HTR-8/SVneo (cell line): ENCODE measurements at places on chromosomes 1 and 21.
A peak's percentile ranks its signal among the peaks of the same experiment; 100 is the strongest.

GRCh38 chr1:115793162-115793561 is 24.6 kb upstream of the CASQ2 start:
- no peak for DNase-seq

- no peak for DNase-seq
Observed at GRCh38 chr1:101314244-101314643, 77.4 kb downstream of the S1PR1 start.

DNA sequence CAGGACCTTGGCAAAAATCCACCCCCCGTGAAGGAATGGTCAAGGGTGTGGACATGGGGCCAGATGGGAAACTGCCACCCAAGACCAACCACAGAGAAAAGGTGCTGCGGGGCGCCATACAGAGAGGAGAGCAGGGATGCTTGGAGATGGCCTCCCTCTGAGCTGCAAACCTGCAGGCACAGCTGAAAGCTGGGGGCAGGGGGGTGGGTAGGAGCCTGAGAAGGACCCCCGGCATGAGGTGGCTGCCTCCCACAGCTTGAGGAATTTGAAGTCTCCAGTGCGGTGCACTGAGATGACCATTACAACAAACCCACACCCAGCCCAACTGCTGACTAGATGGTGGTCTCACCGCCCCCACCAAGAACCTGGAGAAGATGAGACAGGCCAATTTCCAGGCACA is 84.8 kb downstream of the WDR4 start:
- DNase-seq = no peak

DNA sequence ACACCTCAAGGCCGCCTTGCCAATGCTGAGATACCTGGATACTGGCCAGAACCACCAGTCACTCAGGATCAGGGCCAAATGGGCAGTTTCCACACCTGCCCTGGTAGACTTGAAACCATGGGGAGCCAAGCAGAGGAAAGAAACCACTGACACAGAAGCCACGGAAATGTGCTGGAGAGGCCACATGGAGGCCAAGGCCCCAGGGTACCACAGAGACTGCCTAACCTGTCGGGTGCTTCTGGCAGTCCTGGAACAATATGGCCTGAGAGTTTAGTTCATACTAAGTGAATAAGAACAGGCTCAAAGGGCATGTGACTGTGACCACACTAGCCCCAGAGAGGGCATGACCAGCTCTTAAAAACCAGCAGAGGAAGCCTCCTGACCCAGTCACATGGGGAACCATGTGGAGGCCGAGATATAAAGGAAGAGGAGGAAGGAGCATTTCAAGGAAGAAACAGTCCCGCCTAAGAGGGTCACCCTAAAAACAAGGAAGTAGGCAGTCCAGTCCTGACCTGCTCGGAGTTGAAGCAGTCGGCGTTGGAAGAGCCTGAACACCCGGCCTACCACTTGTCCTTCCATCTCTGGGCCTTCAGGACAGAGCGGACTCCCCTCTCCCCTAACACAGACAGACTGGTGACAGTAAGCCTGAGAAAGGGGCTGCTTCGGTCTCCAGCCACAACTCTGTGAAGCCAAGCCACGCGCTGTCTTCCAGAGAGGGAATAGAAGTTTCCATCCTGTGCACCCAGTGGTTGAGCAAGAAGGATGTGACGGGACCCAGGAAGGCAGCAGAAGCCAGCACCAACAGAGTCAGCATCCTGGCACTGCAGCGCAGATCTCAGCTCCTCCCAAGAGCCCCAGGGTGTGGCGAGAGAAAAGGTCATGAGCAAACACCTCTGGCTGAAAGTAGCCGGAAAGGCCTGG is at the start of gene DENND2D:
Gene DENND2D (minus strand): TSS at position 766 of the 921 bp plus-strand sequence. CDS start 187 bp downstream, at position 579.
- no peak for DNase-seq

DNA sequence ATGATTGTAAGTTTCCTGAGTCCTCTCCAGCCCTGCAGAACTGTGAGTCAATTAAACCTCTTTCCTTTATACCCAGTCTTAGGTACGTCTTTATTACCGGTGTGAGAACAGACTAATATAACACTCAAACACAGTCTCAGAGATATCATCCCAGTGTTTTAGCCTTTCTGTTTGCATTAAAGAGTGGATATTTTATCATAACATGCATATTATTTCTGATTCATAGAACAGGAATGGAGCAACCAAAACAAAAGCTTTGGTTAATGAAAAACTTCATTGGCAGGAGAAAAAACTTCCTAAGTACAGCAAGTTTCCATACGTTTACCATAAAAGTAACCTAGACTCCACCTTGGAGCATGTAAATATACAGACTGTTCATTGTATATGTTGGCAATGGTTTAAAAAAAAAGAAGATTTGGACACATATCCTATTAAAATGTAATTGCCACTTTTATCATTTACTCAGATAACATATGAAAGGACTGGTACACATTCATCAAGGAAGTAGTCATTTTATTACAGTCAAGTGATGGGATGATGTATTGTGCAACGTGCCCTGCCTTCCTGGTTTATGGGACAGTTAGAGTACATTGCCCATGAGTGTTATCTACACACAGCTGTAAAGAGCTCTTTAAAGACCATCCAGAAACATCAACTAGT is 144.8 kb downstream of the ETS2 start:
- no peak for DNase-seq

DNA sequence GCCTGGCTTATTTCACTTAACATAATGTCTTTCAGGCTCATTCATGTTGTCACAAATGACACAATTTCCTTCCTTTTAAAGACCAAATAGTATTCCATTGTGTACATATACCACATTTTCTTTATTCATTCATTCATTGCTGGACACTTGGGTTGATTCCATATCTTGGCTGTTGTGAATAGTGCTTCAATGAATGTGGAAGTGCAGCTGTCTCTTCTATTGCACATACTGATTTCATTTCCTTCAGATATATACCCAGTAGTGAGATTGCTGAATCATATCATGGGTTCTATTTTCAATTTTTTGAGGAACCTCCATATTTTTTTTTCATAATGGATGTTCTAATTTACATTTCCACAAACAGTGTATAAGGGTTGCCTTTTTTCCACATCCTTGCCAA is 38.6 kb upstream of the WLS start:
- no peak for DNase-seq

DNA sequence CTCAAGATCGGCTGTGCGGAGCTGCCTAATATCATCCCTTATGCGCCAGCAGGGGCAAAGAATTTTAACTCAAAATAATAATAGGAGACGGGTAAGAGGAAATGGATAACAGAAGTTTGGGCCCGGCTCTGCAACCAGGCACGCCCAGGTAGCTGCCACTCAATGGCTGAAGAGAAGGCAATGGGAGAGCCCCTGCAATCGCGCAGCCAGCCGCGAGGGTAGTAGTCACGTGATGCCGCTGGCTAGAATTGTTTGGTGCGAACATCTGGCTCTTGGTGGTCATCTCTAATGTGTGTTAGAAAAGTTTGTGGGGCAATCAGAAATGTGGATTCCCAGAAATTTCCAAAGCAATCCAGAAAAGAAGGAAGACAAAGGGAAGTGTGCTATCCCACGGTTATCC is 12.3 kb downstream of the BARHL2 start:
- DNase-seq = no peak

GRCh38 chr1:41404308-41404761 is 43.1 kb downstream of the FOXO6 start:
- peak; percentile 77 for DNase-seq

- no peak for DNase-seq
Observed at GRCh38 chr1:53186533-53186932, 10.1 kb upstream of the CPT2 start.

DNA sequence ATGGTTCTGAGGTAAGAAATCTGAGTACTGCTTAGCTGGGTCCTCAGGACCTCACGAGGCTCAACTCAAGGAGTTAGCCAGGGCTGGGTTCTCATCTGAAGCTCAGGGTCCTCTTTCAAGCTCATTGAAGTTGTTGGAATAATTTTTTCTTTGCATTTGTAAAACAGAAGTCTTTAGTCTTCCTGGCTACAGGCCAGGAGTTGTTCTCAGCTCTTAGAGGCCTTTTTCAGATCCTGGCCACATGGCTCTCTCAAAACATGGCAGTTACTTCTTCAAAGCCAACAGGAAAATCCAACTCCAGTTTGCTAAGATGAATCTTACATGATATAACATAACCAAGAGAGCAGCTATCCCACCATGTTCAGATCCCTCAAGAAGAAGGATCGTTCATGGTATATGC is 92.3 kb upstream of the CHODL start:
- DNase-seq = no peak

- no peak for DNase-seq
Observed at GRCh38 chr1:51000160-51000559, 30.1 kb downstream of the CDKN2C start.
